ENCODE measurements at places on chromosomes 12 and 14. TPM values are rescaled to one million over a fixed set of nuclear protein-coding genes. Genes with fewer than 3 reads are reported as not detected.
A peak's percentile ranks its signal among the peaks of the same experiment; 100 is the strongest.

- no peaks in the 10 kb centered on the region for H3K36me3 ChIP-seq
- no peak for DNase-seq
- no peak overlapping the region for H3K4me3 ChIP-seq
- no peak overlapping the region for H3K27ac ChIP-seq
- no peaks in the 10 kb centered on the region for H3K27me3 ChIP-seq
Measured at GRCh38 chr14:89924268-89924667, 30.3 kb downstream of the EFCAB11 start.

GRCh38 chr12:121781998-121782979 lies 11.2 kb downstream of the RHOF start:
- DNase-seq = peak; percentile 33
- H3K27me3 ChIP-seq = no peaks in the 10 kb centered on the region
- H3K27ac ChIP-seq = no peak overlapping the region
- H3K36me3 ChIP-seq = peaks cover 34% of the 10 kb centered on the region

SPTLC2 gene
- total RNA-seq = 32.6 TPM

FAM186B gene
- total RNA-seq = 0.46 TPM

DNA sequence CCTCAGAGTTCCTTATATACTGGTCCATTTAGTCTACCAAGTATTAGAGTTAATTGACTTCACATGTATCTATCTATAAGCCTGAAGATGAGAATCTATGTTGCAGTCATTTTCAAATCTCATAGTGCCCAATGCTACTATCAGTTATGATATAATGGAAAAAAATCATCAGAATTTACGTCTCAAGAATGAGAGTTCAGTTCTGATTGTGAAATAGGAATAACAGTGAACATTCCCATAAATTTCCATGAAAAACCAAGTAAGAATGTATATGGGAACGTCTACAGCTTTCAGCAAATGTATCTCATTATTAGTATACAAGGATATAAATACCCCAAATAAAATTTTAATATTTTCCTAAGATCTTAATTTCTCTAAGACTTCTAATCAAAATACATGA lies 77.2 kb downstream of the PPP1R12A start:
- H3K36me3 ChIP-seq = peaks cover 11% of the 10 kb centered on the region
- DNase-seq = no peak
- no peak overlapping the region for H3K4me3 ChIP-seq
- no peak overlapping the region for H3K27ac ChIP-seq
- no peaks in the 10 kb centered on the region for H3K4me1 ChIP-seq
- no peaks in the 10 kb centered on the region for H3K27me3 ChIP-seq

SERPINA5 gene
- 1.2 TPM for total RNA-seq
